ENCODE measurements at places on chromosomes 2 and 18. TPM values are rescaled to one million over a fixed set of nuclear protein-coding genes. Genes with fewer than 3 reads are reported as not detected.

Gene NOSTRIN
- polyA plus RNA-seq: 44.2 TPM

Gene ANKRD29
- 0.99 TPM for polyA plus RNA-seq

Gene KATNAL2
- 12.2 TPM for polyA plus RNA-seq

Gene TMEM198
- 3.1 TPM for polyA plus RNA-seq

All from left renal cortex interstitium (tissue), 4 donors.